Muscle of arm (tissue), 14 donors: ENCODE measurements at places on chromosomes 2 and 18. TPM values are rescaled to one million over a fixed set of nuclear protein-coding genes. Genes with fewer than 3 reads are reported as not detected.

DNA sequence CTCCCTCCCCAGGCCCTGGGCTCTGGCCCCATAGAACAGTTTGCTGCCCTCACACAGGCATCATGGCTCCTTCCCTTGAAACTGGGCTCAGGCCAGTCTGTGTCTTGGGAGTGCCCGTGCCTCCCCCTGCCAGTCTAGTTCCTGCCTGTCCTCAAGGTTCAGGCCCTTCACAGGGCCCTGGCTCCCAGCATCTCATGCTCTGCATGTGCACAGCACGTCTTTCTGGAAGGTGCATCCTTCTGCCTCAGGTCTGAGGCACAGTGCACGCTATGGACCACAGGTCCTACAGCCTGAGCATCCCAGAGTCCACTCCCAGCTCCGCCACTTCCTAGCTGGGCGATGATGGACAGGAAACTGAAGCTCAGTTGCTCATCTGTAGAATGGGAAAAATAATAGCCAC is 35.6 kb upstream of the FOSL2 start:
- DNase-seq = no peak

The C18orf32 gene
- 15.1 TPM for polyA plus RNA-seq

DNA sequence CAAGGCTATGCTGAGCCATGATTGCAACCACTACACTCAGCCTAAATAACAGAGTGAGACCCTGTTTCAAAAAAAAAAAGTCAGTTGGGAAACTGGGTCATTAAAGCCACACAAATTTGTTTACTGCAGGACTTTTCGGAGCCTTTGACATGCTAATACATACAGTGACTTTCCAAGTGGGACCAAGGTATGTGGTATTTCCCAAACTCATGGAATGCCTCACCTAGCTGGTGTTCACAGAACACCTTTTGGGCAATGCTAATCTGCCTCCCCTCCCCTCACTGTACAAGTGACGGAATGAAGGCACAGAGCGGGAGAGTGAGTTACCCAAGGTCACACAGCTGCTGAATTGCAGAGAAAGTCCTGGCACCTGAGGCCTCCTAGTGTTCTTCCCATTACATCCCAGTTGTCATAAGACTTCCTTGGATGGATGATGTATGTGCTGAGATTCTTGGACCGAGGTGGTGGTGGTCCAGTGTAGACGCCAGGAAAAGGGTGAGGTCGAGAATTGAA is 30.7 kb downstream of the ATOH8 start:
- no peak for DNase-seq

The SPATA3 gene
- polyA plus RNA-seq = not detected

The FEV gene
- 0.17 TPM for polyA plus RNA-seq

DNA sequence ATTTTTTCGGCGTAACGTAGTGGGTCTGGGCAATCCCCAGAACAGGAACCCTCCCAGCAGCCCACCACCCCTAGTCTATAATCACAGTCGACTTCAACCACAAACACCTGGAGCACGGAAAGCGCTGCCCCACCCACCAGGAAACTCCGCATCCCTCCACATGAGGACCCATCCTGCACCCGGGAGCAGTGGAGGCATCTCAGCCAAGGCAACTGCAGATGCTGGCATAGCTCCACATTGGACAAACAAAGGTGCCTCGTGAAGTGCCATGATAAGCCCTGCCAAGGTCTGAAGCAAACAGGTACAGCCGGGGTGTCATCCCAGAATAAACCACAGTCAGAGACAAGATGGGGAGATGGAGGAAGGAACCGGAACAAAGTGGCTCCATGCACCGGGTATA is 24.3 kb upstream of the COPS8 start:
- no peak for DNase-seq

The DNAJC5G gene
- polyA plus RNA-seq = not detected

GRCh38 chr2:216205486-216205885 is 96.3 kb downstream of the XRCC5 start:
- no peak for DNase-seq

GRCh38 chr2:155377266-155377680 is 678.8 kb downstream of the KCNJ3 start:
- peak; percentile 2 for DNase-seq

The ALPP gene
- polyA plus RNA-seq = not detected

DNA sequence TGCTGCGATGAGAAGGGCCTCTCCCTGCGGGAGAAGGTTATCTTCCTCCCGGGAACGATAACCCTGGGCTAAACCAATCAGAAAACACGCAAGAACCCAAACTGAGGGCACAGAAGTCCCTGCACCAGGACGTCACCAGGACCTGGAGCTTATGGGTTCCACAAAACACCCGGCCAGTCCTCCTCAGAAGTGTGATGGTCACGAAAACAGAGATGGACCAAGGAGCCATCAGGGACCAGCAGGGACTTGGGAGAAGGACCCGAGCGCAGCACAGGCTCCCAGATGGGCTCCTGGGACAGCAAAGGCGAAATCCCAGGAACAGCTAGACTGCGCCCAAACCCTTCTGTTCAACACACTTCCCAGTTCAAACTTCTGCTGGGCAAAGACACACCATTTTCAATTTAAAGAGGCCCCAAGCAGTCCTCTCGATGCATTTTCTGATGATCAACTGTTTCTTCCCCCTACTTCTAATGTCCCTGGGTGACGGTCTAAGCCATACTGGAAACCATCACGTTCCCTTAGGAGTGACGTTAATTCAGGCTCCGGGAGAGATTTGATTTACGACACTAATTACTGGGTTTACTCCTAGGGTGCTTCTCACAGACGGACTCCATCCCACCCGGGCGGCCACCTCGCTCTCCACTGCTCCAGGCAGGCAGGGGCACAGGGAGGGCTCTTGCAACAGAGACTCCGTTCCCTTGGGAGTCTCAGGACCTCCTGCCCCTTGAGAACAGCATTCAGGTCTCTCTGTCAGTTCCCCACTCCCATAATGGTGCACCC is 29.2 kb downstream of the ZNF516 start:
- DNase-seq = no peak

The ARHGAP15 gene
- polyA plus RNA-seq = 19.2 TPM

The OR6B2 gene
- not detected for polyA plus RNA-seq

DNA sequence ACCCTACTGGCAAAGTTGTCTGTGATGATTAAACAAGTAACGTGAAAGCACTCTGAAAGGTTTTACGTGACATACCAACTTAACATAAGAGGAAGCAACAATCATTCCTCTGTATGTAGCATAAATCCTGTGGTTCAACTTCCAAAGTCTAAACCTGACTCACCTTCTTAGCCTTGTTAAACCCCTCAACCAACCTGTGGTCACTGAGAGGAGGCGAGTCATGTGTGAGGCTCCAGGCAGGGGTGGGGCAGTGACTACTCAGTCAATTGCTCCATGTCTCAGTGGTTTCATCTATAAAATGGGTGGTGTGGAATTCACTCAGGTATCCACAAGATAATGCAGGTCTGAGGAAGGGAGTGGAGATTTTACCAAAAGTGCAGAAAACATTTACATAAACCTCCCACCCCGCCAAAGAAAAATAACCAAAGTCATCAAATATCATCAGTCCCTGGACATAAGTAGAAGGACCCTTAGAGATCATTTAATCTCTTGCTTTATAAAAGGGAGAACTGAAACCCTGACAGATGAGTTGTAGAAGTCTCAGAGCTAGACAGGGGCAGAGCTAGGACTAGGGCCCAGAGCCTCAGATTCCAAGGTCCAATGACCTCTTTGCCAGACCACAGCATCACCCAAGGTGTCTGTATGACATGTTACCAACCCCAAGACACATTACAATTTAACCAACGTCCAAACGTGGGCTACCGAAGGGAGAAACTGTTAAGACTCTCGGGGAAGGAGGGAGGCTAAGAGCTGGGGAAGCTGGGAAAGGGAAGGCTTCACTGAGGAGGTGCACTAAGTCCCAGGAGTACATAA is 3.7 kb upstream of the PCBP1 start:
- DNase-seq = no peak

DNA sequence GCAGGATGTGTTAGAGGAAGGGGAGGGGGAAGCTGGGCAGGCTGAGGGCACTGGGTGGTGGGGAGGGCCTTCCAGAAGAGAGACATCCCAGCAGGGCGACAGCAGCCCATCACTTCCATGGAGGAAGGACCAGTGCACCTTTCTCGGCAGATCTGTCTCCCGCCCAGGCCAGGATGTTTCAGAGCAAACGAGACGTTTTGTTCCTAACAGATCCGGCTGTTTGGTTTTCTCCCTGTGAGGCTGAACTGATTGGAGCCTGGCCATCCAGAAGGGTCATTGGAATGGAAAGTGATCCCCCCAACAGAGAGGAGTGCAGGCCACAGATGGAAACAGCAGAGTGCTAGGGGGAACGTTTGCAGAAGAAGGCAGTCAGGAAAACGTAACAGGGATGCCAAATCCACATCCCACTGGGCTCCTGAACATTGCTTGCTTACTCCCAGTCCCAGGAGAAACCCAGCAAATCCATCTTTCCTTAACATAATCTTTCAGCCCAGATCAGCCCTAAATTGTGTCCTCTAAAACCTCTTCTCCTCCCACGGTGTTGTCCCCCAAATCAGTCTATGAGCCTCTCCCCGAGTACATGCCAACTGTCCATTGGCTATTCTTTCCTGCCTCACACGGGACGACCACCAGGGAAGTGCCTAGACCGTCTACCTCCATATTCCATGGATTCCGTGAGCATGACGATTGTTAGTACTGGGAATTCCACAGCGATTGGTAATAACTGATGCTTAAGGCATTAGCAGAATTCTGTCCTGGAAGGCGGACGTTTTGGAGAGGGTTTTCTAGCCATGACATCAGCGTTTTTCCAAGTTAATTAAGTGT is 126.8 kb downstream of the SEPTIN10 start:
- peak; percentile 50 for DNase-seq

- no peak for DNase-seq
Measured at GRCh38 chr2:240998706-240998994, 232 bp downstream of the SNED1 start.

GRCh38 chr2:44510246-44510645 is 148.5 kb downstream of the CAMKMT start:
- DNase-seq = no peak

GRCh38 chr2:212145121-212145520 is 393.5 kb downstream of the ERBB4 start:
- no peak for DNase-seq

The G6PC2 gene
- not detected for polyA plus RNA-seq

DNA sequence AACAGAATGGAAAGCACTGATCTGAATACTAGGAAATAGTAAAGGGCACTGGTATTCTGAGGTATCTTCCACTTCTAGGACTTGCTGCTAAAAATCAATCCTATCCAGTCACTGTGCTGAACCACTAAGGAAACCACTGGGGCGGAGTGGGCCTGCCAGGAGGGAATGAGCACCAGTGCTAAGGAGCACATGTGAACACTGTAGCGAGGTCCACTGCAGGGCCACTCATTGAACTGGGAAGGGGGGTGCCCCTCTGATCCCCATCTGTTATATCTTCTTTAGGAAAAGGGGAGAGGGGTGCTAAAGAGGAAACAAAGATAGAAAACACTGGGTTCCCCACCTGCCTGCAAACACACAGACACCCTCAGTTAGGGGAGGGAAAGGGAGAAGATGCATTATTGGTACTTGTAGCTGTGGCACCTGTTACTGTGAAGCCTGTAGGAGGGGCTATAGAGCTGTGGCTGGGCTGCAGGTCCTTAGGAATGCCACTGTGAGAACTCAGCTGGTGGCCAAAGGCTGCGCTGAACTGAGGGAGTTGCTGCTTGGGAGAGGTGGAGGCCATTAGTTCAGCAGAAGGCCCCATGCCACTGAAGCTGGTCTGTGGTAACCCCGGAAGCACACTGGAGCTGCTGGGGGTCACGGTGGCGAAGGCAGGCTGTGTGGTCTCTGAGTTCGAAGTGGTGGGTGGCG is 81.8 kb downstream of the INO80D start:
- no peak for DNase-seq

GRCh38 chr2:10844097-10844496 is 31.5 kb upstream of the PDIA6 start:
- peak; percentile 23 for DNase-seq

The DSG4 gene
- polyA plus RNA-seq = not detected

The FOXD4L1 gene
- not detected for polyA plus RNA-seq

The INSIG2 gene
- 15.5 TPM for polyA plus RNA-seq

The RNF125 gene
- polyA plus RNA-seq = 17.1 TPM

DNA sequence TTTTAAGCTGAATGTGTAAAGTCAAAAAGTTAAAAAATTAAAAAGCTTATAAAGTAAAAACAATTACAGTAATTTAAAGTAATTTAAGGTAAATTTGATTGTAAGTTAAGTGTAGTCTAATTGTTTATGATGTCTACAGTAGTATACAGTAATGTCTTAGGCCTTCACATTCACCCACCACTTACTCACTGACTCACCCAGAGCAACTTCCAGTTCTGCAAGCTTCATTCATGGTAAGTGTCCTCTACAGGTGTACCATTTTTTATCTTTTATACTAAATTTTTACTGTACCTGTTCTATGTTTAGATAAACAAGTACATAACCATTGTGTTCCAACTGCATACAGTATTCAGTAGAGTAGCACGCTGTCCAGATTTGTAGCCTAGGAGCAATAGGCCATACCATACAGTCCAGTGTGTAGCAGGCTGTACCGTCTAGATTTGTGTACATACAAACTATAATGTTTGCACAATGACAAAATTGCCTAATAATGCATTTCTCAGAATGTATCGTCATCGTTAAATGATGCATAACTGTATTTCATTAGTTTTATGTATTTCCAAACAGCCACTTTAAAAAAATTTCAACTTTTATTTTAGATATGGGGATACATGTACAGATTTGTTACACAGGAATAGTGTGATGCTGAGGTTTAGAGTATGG is 319.3 kb downstream of the DYSF start:
- no peak for DNase-seq

- DNase-seq = no peak
Measured at GRCh38 chr18:53796040-53796729, 428.3 kb downstream of the MBD2 start.

The CPLX4 gene
- polyA plus RNA-seq = not detected

DNA sequence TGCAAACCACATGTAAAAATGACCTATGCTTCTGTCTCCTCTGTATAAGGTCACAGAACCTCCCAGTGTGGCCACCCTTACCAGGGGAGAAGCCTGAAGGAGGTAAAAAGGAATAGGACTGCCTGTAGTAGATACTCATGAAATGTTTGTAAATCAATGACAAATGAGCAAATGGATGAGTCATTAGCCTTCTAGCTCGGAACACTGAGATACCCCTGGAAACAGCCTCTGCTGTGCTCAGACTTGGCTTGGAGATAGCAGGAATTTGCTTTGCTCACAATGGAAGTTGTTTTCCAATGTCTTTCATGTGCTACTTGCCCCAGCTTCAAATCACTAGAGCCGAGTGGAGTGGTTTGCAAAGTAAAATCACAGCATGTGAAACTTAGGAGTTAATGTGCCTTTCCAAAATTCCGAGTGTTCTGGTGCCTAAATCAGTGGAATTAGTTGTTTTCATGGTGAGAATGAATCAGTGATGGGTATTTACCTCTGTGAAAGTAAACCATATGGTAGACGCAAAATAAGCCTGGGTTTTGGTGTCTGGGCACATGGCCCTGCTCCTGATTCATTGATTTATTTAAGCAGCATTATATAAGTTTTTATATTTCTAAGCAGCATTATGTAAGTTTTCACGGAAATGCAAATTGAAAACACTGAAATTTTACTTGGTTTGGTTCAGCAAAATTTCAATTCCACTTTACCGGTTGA is 154.0 kb upstream of the MAP3K20 start:
- no peak for DNase-seq
